HL-60 (cell line): ENCODE measurements at places on chromosomes 5 and 9.

GRCh38 chr9:107059220-107059619 lies 196.3 kb downstream of the ZNF462 start:
- DNase-seq: no peak

DNA sequence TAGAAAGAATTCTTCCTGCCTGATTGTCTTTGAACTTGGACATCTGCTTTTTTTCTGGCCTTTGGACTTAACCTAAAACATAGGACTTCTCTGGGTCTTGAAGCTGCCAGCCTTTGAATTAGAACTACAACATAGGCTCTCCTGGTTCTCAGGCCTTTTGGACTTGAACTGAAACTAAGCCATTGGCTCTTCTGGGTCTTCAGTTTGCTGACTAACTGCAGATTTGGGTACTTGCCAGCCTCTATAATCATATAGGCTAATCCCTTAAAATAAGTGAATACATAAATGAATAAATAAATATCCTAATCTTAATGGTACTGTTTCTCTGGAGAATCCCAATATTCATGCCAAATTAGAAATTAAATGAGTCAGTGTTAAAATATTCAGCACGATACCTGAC lies 473.4 kb upstream of the PAPPA start:
- DNase-seq: no peak

DNA sequence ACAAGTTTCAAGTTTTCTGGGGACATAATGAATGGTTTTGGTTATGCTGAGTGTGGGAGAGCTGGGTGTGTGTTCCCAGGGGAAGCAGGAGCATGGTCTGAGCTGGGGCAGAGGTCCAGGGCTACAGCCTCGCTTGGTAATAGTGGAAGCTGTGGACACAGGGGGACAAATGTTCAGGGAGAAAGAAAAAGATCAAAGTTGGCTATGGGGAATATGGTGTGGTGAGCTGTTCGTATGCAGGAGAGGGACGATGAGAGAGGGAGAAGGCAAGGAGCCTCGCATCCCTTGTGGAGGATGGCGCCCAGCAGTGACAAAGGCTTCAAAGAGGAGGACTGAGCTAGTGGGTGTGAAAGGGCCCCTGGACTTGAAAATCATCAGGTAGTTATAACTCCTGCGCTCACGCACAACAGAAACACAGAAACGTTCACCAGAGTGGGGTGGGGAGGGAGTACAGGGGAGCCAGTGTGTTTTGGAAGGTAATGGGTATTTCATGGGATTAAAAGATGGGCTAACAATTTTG lies 77.2 kb downstream of the TENT4A start:
- DNase-seq: no peak

DNA sequence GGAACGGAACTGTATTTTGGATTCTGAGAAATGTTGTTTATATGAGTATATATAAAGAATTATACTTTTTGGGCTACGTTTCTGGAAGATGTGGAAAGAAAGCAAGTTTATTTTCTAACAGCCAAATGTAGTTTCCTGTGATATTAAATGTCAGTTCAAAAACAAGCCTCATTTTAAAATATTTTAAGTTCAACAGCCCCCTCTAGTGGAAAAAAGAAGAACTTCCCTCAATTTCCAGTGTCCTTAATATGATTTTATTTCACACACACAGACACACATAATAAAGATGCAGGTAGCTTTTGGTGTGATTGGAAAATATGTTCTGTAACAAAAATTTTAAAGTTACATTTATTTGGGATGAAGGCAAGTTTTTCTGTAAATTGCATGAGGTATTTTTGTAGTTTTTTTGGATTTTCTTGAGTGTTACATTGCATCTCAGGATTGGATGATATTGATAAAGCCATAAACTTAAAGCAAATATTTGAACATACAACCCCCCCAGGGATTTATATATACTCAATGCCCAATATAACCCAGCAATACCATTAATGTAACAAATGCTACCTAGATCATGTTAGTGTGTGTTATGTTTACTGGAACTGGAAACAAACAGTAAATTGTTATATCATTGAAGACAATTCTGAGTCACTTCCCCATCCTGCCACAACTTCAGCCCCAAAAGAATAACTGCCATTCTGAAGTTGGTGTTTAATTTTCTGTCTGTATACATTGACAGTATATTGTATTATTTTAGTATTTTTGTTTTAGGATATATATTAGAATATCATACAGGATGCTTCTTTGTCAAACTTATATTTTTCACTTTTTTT lies 54.0 kb downstream of the CCDC171 start:
- peak; percentile 1 for DNase-seq

- DNase-seq: no peak
These were observed 2.5 kb downstream of the FIBCD1 start for GRCh38 chr9:130936285-130937117.

DNA sequence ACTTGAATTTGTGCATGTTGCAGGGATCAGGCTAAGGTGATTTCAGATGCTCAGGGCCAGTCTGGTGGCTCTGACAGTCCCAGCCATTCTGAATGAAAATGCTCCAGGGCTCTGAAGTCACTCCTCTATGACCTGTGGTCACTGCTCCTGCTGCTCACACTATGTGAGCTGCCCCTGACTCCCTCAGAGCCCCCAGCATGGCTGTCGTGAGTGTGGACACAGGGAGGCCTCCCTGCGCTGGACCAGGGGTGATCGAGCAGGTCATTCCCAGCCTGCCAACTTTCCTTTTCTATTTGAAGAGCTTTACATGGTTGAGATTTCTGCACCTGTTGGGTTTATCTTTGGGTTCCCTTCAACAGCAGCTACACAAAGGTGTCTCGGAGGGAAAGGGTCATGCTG lies 74.5 kb downstream of the WNK2 start:
- no peak for DNase-seq

- DNase-seq: no peak
These were observed 122.2 kb downstream of the SLIT3 start for GRCh38 chr5:169178754-169179153.

GRCh38 chr5:110441035-110441434 lies 285.4 kb downstream of the TMEM232 start:
- no peak for DNase-seq

GRCh38 chr5:110288766-110289511 lies 437.5 kb downstream of the TMEM232 start:
- no peak for DNase-seq

DNA sequence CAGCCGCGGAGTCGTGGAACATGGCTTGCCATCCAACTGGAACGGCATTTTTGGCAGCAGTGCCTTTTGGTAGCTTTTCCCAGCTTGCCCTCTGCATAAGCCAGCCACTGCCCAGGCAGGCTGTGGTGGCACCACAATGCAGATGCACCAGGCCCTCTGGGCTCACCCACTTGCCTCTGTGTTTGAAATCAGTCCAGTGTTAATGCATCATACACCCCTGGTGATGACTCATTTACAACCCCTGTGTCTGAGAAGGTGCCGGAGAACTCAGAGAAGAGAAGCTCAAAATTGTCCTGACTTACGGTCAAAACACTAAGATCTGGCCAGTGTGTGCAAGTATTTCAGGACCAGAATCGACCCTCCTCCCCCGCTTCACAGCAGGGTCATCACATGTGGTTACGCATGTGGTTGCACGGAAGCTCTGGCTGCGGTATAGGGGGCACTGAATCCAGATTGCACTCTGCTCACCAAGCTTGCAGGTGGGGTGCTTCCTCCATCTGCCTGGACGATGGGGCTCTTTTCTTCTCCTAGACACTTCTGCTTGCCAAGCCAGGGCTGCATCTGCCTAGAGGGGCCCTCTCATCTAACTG lies 66.5 kb upstream of the SMIM15 start:
- peak; percentile 7 for DNase-seq

DNA sequence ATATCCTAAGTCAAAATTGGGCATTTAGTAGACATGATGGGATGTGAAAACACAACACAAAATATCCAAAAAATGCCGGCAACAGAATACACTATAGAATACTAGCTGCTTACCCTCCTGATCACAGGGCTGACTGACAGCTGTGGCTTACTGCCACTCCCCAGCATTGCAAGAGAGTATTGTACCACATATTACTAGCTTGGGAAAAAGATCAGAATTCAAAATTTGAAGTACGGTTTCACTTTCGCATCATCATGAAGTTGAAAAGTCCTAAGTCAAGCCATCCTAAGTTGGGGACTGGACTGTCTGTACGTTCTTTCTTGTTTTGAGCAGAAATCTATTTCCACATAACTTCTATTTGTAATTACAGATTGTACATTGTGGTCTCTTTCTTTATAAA lies 851.4 kb downstream of the MAT2B start:
- no peak for DNase-seq

GRCh38 chr5:64518793-64519192 lies 13.0 kb downstream of the RGS7BP start:
- no peak for DNase-seq

DNA sequence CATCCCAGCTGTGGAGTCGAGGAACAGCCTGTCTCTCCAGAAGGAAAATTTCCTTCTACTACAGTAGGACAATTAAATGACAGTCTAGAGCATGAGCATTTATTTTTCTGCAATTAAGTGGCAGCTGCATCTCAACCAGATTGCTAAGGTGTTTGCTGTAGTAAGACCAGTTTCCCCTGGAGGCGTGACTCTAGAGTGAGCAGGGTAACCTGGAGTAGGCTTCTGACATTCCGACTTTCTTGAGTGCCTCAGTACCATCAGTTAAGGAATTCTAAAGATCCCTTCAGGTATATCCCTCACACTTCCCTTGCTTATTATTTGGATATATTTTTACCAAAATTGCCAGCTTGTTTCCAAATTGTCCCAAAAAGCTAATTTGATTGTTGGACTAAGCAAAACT lies 59.2 kb upstream of the IRX2 start:
- DNase-seq: no peak

- no peak for DNase-seq
These were observed 451.4 kb downstream of the CTNND2 start for GRCh38 chr5:11452852-11453251.
